Stimulated activated CD8-positive, alpha-beta memory T cell treated with anti-CD3 and anti-CD28 coated beads, Interleukin-15, amount 100 ng/mL, for 1 hour (primary cell): ENCODE measurements at places on chromosomes 1 and 21.

DNA sequence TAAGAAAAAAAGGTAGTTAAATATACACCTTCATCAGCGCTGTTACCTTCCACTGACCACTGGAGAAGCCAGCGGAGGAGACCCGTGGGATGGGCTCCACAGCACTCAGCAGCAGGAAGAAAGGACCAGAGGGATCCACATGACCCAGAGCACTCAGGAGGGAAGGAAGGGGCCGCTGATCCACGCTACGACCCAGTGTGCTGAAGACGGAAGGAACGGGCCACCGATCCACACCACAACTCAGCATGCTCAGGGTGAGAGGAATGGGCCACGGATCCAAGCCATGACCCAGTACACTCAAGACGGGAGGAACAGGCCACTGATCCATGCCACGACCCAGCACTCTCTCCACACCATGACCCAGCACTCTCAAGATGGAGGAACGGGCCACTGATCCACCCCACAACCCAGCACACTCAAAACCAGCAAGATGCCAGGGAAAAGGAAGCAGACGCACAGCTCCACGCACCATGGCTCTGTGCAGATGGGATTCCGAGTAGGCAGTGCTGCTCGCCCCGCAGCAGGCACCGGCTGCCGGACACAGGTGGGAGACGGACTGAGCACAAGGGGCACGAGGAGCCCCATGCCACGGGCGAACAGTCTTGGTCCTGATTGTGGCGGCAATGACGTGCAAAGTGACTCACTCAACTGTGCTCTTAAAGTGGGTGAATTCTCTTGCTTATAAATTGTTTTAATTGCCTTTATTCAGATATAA, 8.7 kb downstream of the WRAP73 start:
- DNase-seq = no peak

DNA sequence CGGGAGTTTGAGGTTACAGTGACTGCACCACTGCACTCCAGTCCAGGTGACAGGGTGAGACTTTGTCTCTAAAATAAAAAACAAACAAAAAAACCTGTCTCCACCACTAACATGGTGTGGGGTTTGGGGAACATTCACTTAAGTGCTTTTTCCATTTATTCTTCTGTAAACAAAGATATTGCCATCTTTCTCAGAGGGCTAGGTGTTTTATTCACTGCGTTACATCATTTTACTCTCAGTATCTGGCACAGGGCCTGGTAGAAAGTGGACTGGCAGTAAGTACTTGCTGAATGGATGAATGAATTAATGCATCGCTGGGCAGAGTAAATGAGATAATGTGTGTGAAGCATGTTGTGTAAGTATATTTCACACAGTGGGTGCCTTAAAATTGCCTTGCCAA, 20.1 kb downstream of the KIAA0040 start:
- no peak for DNase-seq

GRCh38 chr1:114524944-114525343, 13.9 kb upstream of the TRIM33 start:
- no peak for DNase-seq

DNA sequence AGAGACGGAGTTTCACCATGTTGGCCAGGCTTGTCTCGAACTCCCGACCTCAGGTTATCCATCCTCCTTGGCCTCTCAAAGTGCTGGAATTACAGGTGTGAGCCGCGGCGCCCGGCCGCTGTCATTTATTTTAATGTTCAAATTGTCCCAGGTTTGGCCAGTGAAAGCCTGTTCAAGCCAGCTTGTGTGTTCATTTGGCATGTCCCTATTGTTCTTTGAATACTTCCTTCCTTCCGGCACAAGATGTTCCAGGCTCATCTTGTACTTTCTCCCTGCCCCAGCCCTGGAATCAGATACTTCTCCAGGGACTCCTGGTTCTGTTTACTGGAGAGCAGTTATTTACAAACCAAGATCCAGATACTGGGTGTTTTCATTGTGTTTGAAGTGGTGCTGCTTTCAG, 37.0 kb downstream of the ZBTB8B start:
- DNase-seq = no peak

DNA sequence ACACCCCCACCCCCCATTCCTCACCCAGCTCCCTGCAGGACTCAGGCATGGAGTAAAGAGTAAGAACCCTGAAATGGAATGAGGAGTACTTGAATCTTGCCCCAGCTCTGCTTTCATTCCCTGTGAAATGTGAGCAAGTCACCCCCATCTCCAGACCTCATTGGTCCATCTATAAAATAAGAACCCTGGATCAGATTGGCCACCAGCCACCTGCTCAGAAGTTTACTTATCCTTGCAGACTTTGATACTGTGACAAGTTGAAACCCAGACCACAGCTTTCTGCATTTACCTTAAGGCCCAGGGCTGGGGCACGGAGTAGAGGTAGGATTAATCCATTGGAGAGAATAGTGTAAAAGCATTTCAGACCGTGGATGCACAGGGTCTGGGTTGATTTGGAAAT, 2.2 kb downstream of the KISS1 start:
- DNase-seq = no peak

- DNase-seq = no peak
Measured at GRCh38 chr1:205477759-205478247, 22.0 kb upstream of the BLACAT1 start.

- DNase-seq = no peak
Measured at GRCh38 chr1:220708936-220709801, 19.0 kb downstream of the C1orf115 start.

GRCh38 chr1:91189096-91189495, 167.3 kb upstream of the ZNF644 start:
- DNase-seq = no peak

- no peak for DNase-seq
Measured at GRCh38 chr1:1799716-1800115, 21.4 kb upstream of the NADK start.

DNA sequence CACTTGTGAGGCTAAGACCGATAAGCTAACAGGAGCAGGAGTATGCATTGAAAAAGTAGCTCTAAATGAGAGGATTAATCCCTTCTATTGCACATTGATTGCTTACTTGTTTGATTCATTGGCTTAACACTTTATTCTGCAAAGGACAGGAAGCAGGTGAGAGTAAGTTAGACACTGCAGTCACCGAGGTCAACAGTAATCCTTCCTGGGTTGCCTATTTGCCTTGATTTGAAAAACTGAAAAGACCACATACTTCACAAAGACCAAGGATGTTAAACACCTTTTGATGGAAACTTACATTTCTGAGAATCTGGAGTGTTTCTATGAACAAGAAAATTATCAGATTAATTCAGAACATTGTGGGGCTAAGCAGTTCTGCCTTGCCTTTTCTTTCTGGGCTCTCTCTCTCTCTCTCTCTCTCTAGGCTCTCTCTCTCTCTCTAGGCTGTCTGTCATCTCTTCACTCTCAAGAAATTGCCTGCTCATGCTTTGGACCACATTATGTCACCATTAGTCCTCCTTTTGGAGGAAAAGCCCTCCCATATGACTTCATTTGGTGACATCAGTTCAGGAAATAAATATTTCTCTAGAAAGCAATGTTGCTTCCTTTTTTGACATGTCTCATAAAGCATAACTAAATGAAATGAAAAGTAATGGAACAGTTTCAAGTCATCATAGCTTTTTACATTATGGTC, 103.8 kb downstream of the TNFSF18 start:
- no peak for DNase-seq

DNA sequence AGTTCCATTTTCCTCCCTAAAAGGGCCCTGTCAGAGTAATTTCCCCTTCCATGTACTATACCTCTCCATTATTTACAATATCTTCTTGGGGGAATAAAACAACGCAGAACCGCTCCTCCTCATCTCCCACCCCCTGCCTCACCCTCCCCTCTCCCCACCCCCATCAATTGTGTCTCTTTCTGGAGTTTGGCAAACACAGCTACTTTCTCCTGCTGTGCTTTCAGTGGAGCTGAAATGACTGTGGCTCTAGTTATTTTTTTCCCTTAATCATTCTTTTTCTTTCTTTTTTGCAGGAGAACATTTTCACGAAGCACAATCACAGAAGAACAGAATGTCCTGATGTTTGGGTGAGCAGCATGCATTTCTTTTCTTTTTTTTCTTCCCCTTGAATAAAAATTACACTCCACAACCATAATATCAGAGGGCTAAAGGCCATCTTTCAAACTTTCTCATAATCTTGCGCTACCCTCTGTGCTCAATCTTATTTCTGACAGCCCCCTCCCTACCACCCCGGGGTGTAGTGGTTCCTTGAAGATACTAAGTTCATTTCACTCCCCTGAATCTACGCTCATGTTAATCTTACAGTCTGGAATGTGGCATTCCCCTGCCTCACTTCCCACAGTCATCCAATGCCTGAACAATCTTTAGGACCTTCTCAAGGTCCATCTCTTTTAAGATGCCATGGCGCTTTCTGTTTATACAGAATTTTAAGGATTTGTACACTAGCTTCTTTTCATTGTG, 8.8 kb upstream of the PLXNA2 start:
- no peak for DNase-seq

DNA sequence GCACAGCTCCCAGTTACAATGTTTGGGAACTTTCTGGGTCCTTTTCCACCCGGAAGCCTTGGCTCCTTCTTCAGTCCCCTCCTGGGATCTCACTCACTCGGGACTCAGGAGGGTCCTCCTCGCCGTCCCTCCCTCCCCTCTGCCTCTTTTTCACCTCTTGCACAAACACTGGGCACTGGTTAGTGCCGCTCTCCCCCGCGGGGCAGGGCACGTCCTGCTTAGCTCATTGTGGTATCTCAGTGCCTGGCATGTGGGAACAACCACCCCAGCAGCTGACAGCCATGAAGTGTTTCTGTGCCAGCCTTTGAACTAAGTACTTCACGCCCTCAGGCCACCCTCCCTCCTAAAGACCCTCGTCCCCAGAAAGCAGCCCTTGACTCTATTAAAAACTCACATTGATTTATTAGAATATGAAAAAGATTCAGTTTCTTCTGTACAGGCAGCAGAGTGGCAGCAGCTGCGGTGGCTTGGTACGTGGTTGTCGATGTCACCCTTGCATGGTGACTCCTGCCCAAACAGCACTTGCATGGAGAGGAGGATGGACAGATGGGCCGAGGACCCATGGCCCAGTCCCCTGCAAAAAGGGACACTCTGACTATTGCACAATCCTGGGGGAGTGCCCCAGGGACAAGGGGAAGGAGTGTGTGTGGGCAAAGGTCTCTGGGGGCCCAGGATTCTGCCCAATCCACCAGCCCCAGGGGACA, 56.3 kb downstream of the SLC9A1 start:
- DNase-seq = no peak

DNA sequence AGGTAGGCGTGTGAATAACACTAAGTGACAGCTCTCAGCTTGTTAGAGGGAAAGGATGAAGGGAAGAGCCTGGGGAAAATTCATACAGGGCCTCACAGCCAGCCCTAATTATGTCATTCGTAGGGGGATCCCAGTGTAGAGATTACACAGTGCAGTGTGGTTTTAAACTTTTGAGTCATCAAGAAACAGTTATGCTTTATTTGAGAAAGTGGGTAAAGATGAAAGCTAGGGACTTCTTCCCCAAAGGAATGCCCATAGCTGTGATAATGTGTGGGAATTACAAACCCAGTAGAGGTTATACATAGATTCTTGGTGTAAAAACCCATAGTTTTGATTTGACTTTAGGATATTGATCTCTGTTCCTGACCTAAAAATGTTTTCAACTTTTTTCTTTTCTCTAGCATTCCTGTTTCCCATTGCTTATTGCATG, 1.9 kb downstream of the TTF2 start:
- DNase-seq = no peak

- no peak for DNase-seq
Measured at GRCh38 chr1:53608676-53609075, 130.3 kb downstream of the GLIS1 start.

GRCh38 chr1:156123356-156124196, 9.1 kb downstream of the LMNA start:
- no peak for DNase-seq

GRCh38 chr1:154483941-154484803, 17.8 kb upstream of the TDRD10 start:
- no peak for DNase-seq

- no peak for DNase-seq
Measured at GRCh38 chr1:108100148-108100547, 100.0 kb downstream of the SLC25A24 start.

GRCh38 chr1:109704173-109704572, 7.9 kb upstream of the GSTM5 start:
- no peak for DNase-seq

DNA sequence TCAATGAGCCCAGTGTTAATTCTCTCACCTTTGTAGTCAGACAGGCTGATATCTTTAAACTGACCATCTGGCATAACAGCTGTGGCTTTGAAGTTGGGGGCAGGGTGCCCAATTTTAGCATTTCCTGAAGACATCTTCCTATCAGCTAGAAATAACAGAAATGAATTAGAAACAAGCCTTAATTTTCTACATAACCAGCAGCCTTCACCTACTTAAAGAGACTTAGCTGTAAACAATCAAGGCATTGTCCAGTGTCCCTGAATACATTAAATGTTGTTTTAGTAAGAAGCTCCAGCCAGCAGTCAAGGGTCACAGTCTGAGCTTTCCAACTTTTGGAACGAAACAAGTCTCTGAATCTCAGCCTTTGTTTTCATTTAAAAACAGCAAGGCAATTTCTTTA, 2.8 kb downstream of the PRDX1 start:
- DNase-seq = no peak

DNA sequence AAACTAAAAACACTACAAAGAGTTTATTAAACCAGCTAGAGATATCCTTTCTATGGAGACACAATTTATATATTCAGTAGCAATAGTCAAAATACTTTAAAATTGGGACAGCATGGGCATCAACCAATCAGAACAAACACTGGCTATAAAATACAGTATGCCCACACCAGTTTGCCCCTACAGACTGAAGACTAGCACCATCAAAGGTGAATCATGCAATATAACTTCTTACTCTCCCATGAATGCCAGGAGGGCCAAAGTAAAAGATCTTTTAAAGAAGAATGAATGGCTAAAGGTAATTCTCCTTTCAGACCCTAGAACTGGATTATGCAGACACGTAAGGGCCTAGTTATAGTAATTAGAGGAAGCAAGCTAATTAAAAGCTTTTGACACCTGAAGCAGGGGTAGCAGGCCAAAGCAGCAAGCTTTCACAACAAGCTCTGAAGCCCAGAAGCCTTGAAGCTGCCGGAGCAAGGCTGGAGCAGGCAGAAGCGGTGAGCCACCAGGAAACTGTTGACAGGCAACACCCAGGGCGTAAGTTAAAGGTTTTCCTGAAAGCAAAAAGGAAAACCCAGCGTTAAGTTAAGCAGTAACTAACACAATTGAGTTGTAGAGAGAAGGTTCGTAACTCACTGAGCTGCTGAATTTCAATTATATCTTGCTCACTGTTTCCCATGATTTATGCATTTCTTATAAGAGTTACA, 99.3 kb downstream of the CDC42BPA start:
- DNase-seq = no peak
